SHP77 (cell line): ENCODE measurements at places on chromosomes 3 and 15.

- peak; percentile 42 for DNase-seq
Observed at GRCh38 chr3:141828890-141829289, 47.6 kb upstream of the ATP1B3 start.

DNA sequence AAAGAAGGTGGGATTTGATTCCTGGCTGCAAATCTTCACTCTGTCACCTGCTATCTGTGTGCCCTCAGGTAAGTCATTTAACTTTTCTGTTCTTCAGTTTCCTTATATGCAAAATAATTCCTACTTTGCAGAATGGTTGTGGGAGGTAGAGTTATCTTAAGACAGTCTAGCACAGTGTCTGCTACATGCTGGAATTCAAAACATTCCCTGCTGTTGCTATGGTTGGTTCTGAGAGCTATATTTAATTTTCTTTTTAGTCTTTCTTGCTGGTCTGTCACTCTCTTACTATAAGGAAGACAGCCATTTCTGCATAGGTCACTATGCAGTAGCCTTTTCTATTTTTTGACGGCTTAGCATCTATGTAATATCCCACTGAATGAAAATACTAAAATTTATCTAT, 4.0 kb upstream of the ADPGK start:
- no peak for DNase-seq

DNA sequence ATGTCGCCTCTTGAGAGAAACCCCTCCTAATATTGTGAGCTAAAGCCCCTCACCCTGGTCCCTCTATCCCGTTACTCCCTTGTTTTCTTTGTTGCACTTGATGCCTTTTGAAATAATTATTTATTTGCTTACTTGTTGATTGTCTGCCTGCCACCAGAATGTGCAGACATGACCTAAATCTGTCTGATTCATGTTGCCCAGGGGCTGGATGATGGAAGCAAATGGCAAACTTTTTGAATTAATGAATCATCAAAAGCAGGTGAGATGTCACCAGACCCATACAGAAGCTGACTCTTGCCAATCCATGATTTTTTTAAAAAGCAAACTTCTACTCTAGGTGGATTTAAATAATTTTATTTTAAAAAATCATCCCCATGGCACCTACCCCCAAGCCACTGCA, 49.3 kb downstream of the GRIP2 start:
- no peak for DNase-seq

DNA sequence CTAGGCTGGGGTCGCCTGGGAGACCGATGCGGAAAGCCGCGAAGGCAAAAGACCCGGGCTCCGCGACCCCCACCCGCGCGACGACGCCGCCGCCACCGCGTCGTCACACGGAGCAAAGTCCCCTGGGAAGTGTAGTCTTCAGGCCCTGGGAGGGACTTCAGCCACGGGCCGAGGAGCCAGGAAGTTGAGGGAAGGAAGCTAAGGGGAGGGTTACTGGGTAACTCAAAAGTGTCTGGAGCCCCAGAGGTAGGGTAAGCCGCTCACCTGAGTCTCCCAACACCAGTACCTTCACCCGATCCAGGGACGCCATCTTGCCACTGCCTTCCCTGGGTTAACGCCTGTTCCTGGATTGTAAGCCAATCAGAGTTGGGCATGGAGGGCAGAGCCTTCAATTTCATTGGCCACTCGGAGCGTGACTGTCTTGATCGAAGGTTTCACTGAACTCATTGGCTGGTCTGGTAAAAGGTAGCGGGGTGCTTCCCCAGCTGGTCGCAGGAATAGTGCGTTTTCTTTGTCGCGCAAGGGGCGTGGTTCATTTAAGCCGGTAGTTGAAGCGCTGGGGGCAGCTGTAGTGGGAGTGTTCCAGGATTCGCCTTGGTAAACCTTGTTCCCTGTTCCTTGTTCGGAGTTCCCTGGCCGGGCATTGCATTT, at the start of the genes GTF2E1 and RABL3:
Gene GTF2E1 (plus strand): TSS at position 547 of the 651 bp plus-strand sequence. CDS start 7,809 bp downstream, outside the sequence.
Gene RABL3 (minus strand): TSS at position 319 of the 651 bp plus-strand sequence. CDS start 9 bp downstream, at position 310.
- DNase-seq: peak; percentile 98

DNA sequence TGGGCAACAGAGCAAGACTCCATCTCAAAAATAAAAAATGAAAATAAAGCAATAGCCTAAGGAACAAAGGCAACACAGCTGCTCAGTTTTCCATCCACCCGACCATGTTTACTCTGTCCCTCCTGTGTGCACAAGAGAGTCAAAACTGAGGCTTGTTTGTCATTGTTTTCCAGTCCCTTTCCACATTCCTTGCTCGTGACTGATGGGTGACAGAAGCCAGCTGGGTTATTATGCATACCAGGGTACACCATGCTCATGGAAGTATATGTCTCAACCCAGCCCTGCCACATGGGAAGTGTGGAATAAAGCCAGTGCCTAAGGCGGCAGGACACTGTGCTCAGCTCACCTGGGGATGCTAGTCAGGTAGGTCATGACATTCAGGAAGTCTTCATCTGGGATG, 49.5 kb downstream of the MCF2L2 start:
- peak; percentile 33 for DNase-seq

- DNase-seq: no peak
Observed at GRCh38 chr15:38608682-38609081, 44.1 kb upstream of the RASGRP1 start.

DNA sequence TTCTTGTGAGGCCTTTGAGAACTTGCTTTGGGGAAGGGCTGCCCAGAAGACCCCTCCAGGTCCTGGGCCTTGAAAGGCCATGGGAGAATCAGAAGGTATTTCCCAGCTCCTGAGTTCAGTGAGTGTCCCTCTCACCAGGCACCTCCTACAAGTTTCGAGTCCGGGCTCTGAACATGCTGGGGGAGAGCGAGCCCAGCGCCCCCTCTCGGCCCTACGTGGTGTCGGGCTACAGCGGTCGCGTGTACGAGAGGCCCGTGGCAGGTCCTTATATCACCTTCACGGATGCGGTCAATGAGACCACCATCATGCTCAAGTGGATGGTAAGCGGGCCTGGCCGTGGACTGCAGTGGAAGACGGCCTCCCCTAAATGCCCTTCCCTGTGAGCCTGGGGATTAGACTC, 68.3 kb downstream of the BOC start:
- no peak for DNase-seq
